Heart left ventricle (tissue), 16 donors: ENCODE measurements at places on chromosomes 2 and 18.

- H3K4me1 ChIP-seq = no peaks in the 10 kb centered on the region
- no peak overlapping the region for H3K27ac ChIP-seq
- DNase-seq = no peak
- H3K27me3 ChIP-seq = no peaks in the 10 kb centered on the region
Measured at GRCh38 chr18:79071503-79072210, 2.5 kb downstream of the ATP9B start.

DNA sequence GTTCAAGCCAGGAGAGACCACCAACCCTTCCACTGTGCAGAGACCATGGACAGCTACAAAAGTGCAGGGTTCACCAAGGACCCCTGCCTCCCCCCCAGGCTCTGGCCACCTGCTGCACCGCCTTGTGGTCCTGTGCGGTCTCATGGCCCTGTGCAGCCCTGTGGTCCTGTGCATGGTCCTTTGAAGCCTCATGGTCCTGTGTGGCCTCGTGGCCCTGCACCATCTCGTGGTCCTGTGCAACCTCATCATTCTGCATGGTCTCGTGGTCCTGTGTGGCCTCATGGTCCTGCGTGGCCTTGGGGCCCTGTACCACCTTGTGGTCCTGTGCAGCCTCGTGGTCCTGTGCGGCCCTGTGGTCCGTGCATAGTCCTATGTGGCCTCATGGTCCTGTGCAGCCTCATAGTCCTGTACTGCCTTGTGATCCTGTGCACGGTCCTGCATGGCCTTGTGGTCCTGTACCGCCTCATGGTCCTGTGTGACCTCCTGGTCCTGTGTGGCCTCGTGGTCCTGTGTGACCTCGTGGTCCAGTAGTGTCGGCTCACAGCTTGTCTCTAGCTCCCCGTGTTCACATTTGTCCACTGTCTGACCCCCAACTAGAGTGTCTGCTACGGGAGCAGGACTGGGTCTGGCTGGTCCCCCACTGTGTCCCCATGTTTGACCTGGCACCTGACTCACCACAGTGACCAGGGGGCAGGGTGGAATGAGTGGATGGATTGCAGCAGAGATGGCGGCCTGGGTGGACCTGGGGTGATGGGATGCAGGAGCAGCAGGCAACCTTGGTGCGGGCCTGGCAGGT is 20.0 kb upstream of the OTOS start:
- no peaks in the 10 kb centered on the region for H3K27me3 ChIP-seq
- no peaks in the 10 kb centered on the region for H3K36me3 ChIP-seq
- H3K4me3 ChIP-seq = no peak overlapping the region
- DNase-seq = no peak
- no peaks in the 10 kb centered on the region for H3K4me1 ChIP-seq
- no peak overlapping the region for H3K27ac ChIP-seq

DNA sequence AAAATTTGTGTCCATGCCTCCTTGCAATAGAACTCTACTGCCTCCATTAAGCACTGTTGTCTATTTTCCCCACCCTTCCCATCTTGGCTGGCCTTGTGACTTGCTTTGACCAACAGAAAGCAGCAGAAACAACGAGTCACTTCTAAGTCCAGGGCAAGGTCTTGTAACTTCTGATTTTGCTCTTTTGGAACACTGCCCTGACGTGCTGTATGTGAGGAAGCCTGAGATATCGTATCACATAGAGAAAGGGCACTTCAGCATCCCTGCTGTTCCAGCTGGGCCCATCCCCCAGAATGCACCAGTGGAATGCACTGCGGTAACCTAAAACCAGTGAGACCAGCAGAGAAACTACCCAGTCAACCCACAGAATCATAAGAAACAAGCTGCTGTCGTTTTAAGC is 28.1 kb downstream of the NCKAP1 start:
- H3K36me3 ChIP-seq = no peaks in the 10 kb centered on the region
- no peak overlapping the region for H3K27ac ChIP-seq
- peaks cover 30% of the 10 kb centered on the region for H3K4me1 ChIP-seq
- no peaks in the 10 kb centered on the region for H3K27me3 ChIP-seq
- no peak overlapping the region for H3K4me3 ChIP-seq

- no peak overlapping the region for H3K4me3 ChIP-seq
- H3K4me1 ChIP-seq = no peaks in the 10 kb centered on the region
- H3K36me3 ChIP-seq = no peaks in the 10 kb centered on the region
- no peak overlapping the region for H3K27ac ChIP-seq
- peak; percentile 27 for DNase-seq
- H3K27me3 ChIP-seq = no peaks in the 10 kb centered on the region
Measured at GRCh38 chr2:216404010-216404618, 8.2 kb upstream of the SMARCAL1 start.

DNA sequence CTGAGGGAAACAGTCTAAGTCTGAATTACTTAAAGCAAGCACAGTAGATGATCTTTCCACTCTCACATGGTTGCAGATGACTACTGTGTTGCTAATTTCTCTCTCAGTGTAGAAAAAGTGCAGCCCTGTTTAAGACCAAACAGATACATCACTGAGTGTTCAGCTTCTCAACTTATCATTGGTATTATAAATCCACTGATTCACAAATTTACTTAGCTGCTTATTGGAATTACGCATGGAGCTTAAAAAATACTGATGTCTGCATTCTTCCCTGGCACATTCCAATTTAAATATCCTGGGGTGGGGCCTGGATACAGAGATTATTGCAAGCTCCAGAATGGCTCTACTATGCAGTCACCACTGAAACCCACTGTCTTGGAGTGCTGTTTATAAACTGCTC is 411.2 kb downstream of the RND3 start:
- H3K4me3 ChIP-seq = no peak overlapping the region
- no peaks in the 10 kb centered on the region for H3K36me3 ChIP-seq
- peaks cover 9% of the 10 kb centered on the region for H3K4me1 ChIP-seq
- no peaks in the 10 kb centered on the region for H3K27me3 ChIP-seq
